Effector memory CD8-positive, alpha-beta T cell (primary cell): ENCODE measurements at places on chromosomes 4 and X.

DNA sequence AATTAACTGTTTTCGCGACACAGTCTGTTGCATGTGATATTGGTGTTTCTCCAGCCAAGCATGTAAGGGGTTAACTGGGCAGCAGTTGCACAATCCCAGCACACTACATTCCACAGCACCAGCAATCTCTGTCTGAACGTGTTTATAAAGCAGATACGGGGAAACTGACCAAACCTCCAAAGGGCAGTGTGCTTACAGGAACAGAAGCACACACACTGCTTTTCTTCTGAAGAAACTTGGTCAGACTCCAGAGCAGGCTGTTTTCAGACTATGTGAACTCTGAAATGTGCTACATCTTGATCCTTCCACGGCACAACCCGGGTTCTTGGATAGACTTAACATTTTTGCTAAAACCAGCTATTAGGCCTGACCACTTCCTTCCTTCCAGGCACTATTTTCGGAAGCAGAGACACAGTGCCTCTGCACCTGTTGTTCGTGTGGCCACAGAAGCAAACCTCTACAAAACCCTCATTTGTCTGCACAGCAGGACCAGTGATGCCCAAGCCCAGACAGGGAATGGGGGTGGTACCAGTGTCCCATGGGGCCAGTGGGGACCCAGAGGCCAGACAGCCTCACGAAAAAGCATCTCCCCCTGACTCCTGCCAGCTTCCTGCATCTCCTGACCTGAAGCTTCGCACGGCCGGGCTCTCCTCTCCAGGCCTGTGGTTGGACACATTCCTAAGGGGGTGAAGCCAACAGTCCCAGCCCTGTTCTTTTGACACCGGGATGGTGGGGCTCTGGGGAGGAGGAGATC lies 90.1 kb downstream of the IRF2 start:
- DNase-seq: no peak
- peak overlapping the region; percentile 57 for H3K27ac ChIP-seq
- H3K4me1 ChIP-seq: peaks cover 36% of the 10 kb centered on the region

DNA sequence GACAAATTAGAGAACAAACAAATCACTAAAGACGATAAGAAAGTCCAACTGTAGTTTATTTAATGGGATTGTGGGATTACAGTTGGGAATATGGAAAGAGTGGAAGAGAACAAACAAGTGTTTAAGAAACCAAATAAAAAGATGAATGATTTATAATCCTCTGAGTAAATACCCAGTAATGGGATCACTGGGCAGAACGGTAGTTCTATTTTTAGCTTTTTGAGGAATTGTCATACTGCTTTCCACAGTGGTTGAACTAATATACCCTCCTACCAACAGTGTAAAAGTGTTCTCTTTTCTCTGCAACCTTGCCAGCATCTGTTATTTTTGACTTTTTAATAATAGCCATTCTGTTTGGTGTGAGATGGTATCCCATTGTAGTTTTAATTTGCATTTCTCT lies 15.0 kb downstream of the C4orf51 start:
- H3K27me3 ChIP-seq: peaks cover 11% of the 10 kb centered on the region
- no peak overlapping the region for H3K27ac ChIP-seq
- H3K4me1 ChIP-seq: no peaks in the 10 kb centered on the region
- DNase-seq: no peak
- H3K4me3 ChIP-seq: no peak overlapping the region
- no peaks in the 10 kb centered on the region for H3K36me3 ChIP-seq

GRCh38 chr4:1765409-1766072 lies 27.6 kb upstream of the FGFR3 start:
- H3K27me3 ChIP-seq: peaks cover 55% of the 10 kb centered on the region
- DNase-seq: no peak
- H3K4me3 ChIP-seq: no peak overlapping the region
- H3K36me3 ChIP-seq: no peaks in the 10 kb centered on the region

- no peak for DNase-seq
- peaks cover 22% of the 10 kb centered on the region for H3K27me3 ChIP-seq
- H3K27ac ChIP-seq: no peak overlapping the region
- peaks cover 5% of the 10 kb centered on the region for H3K4me1 ChIP-seq
These were observed 2.4 kb downstream of the PCDH7 start for GRCh38 chr4:30722359-30723200.
